ENCODE measurements at places on chromosomes 6 and 20.

DNA sequence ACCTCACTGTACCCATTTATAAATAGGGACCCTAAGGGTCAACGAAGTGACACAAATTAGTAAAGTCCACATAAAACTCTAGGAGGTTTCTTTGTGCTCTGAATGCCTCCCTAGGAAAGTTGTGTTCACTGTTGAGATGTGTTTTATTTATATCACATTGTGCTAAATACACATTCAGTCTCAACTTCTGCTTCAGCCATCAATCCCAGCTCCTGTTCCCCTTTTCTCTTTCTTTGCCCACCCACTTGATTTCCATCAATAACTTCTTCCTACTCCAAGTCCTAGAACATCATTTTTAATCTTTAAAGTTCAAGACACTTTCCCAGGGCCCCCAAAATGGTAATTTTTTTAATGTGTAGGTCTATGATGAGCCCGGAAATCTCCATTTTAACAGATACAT, 208.3 kb upstream of the RAB32 start:
- no peak for DNase-seq

GRCh38 chr6:125066964-125067363, 86.6 kb upstream of the TPD52L1 start:
- no peak for DNase-seq

GRCh38 chr6:132746048-132746447, 11.7 kb downstream of the VNN2 start:
- DNase-seq, result no peak

DNA sequence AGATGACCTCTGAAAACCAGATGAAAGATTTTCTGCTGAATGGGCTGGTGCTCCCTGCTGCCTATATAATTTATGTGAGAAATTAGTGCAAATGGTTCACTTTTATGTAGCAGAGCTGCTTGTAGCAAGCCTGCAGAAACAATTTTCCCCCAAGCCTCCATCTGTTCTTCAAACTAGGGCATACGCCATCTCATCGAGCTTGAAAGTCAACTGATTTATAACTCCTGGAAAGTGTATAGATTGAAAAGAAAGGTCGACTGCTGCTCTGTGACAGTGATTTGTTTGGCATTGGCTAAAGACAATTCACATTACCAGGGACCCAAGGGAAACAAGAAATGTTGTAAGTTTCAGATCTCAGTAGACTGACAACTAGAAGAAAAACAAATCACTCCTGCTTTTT, 93.3 kb downstream of the PACRG start:
- DNase-seq, result no peak

- DNase-seq, result no peak
These were observed 25.4 kb upstream of the TCP11 start for GRCh38 chr6:35166520-35166919.

DNA sequence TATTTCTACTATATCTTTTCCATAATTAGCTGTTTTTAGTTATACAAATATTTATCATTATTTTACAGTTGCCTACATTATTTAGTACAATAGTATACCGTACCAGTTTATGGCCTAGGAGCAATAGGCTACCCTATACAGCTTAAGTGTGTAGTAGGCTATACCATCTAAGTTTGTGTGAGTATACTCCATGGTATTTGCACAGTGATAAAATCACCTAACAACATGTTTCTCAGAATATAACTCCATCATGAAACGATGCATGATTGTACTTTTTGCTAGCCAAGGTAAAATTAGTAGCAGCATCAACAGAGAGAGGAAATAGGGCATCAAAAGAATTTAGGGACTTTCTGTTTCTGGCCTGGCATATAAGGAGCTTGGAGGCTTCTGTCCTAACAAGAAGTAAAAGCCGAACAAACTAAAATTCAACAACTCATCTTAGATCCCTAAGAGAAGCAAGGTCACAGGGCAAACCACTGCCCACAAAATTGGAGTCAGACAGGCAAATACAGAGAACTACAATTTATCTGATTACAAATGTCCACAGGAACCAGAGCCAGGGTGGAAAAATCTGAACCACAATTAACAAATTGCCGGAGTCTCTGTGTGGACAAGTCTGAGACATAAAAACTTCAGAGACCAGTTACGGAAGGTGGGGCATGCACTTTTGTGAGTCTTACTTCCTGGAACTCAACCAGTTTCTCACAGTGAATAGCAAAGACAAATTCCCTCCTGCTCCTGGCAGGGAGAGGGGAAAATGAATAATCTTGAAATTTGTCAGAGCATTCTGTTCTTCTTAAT, 671.4 kb downstream of the RFPL4B start:
- DNase-seq, result no peak

- DNase-seq, result no peak
These were observed 46.1 kb upstream of the TNFAIP3 start for GRCh38 chr6:137820952-137821351.

DNA sequence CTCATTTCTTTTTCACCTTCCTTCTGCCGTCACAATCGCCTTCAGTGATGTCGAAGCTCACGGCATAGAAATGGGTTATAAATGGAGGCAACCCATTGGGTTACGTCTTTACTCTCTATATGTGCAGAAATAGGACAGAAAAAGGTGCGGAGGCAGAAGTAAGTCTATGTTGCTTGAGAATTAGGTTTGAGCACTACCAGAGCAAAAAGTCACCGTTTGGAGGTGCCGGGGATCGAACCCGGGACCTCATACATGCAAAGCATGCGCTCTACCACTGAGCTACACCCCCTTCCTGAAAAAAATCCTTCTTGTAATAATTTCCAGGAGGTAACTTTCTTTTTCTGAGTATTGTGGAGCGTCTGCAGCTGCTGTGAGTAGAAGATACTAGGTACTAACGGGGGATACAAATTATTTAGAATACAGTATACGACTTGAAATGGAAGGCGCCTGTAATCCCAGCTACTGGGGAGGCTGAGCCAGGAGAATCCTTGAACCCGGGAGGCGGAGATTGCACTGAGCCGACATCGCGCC, 134.2 kb downstream of the TRIM27 start:
- peak; percentile 77 for DNase-seq

- DNase-seq, result no peak
These were observed 86.0 kb downstream of the CBLN4 start for GRCh38 chr20:55919319-55919718.

DNA sequence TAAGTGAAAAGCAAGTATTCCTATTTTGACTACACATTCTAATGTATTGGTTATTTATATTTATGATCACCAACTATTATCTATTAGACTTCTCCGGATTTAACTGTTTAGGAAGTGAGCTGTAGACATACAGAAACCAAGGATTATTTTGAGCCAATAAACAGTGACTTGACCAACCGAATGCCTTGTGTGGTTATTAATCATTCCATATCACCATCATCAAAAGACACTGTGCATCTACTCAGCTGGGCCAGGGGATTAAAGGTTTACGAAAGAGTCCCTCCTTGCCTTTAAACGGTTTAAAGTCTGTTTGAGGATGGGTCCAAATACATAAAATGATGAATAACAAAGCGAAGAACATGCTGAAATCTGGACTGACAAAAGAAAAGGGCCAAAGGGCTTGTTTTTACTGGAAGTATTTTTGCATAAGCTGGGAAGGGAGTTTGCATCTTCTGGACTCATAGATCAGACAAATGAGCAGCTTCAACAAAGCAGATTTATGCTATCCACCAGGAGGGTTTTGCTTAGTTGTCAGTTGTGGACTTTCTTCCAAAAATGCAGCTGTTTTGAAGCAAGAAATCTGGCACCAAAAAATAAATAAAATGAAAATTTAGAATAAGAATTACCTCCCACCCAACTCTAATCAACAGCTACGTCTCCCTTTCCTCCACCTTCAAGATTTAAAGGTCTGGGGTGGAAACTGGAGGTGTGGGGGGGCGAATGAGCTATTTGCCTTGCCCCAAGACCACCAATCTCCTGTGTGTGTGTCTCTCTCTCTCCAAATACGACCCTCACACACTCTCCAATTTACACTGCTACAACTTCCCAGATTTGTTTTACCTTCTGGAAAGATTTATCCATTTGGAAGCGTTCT, 33.6 kb upstream of the ID4 start:
- peak; percentile 68 for DNase-seq

DNA sequence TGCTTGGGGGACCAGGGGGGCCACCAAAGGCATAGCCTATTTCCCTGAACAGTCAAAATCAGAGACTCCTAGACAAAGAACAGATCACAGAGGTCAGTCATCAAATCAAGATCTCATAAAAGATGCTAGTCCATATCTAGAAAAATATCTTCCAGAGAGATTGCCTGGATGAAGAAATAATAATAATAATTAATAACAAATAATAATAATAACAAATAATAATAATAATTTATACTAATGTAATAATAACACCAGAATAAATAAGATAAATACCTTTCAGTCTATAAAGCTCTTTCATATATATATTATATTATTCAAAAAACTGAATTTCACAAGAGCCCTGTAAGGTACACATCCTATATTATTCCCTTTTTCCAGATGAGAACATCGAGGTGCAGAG, 129.6 kb downstream of the PAX1 start:
- DNase-seq, result no peak

GRCh38 chr6:7332090-7332745, 19.2 kb upstream of the SSR1 start:
- no peak for DNase-seq

GRCh38 chr6:86118271-86118670, 475.6 kb upstream of the SYNCRIP start:
- DNase-seq, result no peak

- DNase-seq, result no peak
These were observed 223.9 kb upstream of the TAB2 start for GRCh38 chr6:149093643-149094042.

GRCh38 chr6:100235631-100236030, 229.1 kb downstream of the SIM1 start:
- DNase-seq, result peak; percentile 20

- no peak for DNase-seq
These were observed 29.9 kb upstream of the AGPAT4 start for GRCh38 chr6:161303628-161304340.

DNA sequence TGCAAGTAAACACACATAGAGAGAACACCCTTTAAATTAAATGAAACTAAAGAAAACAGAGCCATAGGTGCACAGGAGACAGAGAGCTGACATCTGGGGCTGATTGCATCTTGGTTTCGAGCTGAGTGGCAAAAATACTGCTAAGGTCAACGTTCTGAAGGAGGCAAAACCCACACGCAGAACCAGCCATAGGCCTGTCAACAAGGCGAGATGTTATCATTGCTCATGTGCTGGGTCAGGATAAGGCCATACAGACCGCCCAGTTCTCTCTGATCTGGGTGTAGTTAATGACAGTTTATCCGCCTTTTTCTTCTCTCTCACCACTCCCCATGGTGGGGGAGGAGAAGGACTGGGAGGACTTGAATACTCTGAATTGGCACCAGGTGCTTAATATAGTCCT, 4.5 kb upstream of the FAM110A start:
- DNase-seq, result no peak

- DNase-seq, result peak; percentile 43
These were observed 107.4 kb upstream of the GRIK2 start for GRCh38 chr6:101286146-101286545.

DNA sequence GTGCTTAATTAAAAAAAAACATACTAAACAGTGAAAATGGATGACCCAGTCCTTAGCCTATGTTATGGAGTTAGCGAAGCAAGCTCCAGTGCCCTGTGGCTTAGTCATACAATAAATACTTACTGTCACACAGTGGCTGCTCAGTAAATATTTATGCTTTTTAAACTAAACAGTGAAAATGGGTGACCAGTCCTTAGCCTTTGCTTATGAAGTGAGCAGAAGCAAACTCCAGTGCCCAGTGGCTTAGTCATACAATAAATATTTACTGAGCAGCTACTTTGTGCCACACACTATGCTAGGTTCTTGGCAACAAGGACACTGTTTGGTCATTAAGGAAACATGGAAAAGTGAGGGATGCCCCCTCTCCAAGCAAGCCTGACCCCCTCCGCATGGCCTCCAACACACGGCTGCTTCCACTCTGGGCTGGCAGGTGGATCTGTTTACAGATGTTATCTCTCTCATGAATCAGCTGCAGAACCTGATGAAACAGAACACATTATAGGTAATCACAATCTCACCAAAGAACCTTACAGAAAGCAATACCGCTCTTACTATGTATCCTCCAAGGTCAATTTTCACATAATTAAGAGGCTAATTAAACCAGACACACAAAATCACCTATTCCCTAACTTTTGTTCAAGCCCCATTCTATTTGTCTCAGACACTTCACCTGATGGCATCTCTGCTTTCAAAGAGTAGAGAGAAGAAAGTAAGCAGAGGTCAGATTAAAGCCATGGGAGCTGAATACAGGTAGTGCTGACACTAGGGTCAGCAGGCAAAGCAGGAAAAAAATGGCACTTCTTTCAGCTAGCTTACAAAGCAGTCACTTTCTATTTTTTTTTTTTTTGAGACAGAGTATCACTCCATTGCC, 27.3 kb downstream of the CDK5RAP1 start:
- no peak for DNase-seq

GRCh38 chr6:121438869-121439268, 3.4 kb downstream of the GJA1 start:
- no peak for DNase-seq

- DNase-seq, result no peak
These were observed 8.2 kb upstream of the KCNB1 start for GRCh38 chr20:49490689-49491088.

- DNase-seq, result no peak
These were observed 13.1 kb upstream of the BCAS1 start for GRCh38 chr20:54083459-54083858.

DNA sequence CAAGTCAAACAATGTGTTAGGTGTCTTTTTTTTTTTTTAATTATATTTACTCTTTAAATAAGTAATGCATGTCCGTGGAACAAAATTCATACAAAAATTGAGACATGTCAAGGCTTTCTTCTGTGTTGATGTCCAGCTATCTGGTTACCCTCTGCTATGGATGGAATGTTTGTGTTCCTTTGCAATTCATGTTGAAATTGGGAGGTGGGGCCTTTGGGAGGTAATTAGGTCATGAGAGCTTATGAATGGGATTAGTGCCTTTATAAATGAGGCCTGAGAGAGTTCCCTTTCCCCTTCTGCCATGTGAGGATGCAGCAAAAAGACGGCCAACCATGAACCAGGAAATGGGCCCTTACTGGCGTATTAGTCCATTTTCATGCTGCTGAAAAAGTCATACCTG, 83.1 kb upstream of the KCNG1 start:
- peak; percentile 41 for DNase-seq

- no peak for DNase-seq
These were observed 186.7 kb downstream of the GJA10 start for GRCh38 chr6:90080876-90081481.

- DNase-seq, result no peak
These were observed 694.4 kb upstream of the CITED2 start for GRCh38 chr6:140068801-140069200.
